Muscle of arm (tissue), 14 donors: ENCODE measurements at places on chromosomes 1 and 21. TPM values are rescaled to one million over a fixed set of nuclear protein-coding genes. Genes with fewer than 3 reads are reported as not detected.

DNA sequence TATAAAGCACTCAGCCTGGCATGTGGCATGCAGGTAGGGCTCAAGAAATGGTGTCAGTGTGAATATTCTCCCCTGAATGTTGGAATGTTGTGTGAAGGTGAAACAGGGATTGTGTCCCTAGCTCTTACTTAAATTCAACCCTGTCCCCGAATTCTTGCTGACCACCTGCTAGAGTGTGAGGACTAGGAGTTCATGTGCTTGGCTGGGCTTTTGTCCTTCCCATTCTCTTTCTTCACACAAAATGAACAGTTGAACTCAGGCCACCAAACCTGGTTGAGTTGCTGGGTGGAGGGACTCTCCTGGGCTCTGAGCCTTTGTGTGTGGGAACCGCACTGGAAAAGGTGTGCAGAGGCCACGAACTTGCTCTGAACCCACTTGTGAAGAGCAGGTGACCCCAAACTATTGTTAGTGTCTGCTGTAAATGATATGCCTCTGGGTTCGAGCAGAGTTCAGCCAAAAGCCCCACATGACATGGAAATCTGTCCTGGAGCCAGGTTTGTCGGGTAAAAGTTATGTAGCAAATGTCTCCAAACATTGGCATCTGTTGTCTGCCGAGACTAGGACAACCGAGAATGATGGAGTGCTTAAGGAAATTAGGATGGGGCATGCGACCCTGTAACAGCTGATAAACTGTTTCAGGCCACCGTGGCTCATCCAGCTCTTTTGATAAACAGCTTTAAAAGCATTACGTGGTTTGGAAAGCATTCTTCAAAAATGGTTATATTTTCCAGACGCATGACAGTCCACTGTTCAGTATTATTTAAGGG, 144.2 kb downstream of the DHRS3 start:
- DNase-seq = peak; percentile 78

GRCh38 chr1:104182251-104182650, 432.6 kb downstream of the AMY1C start:
- DNase-seq = no peak

Gene TATDN3
- 11.6 TPM for polyA plus RNA-seq

DNA sequence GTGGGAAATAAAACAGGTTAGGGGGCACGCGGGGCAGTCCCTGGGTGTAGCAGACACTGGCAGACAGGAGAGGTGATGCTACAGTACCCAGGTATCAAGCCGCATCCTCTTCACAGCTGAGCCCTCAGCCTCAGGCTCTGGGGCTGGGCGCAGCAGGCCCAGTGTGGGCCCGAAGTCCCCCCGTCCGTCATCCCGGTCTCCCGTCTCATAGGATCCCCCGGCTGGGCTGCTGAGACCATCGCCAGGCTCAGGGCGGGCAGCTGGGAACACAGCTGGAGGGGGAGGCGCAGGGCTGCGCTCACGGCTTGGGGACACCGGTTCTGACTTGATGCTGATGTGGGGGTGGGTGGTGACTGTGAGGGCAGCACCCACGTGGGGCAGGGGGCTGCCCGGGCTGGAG, 32.7 kb downstream of the MEF2D start:
- DNase-seq = no peak

- DNase-seq = no peak
Observed at GRCh38 chr1:2198571-2198970, 4.0 kb upstream of the FAAP20 start.

Gene JAM2
- polyA plus RNA-seq = 44.3 TPM

- no peak for DNase-seq
Observed at GRCh38 chr1:2791027-2791760, 10.3 kb downstream of the TTC34 start.

Gene LPAR3
- 1.7 TPM for polyA plus RNA-seq

GRCh38 chr1:38512789-38513188, 346.8 kb downstream of the RRAGC start:
- no peak for DNase-seq

Gene COL11A1
- polyA plus RNA-seq = 126 TPM

GRCh38 chr1:32774464-32774808, 42.7 kb downstream of the YARS1 start:
- no peak for DNase-seq

- DNase-seq = no peak
Observed at GRCh38 chr1:36628804-36629203, 146.1 kb upstream of the CSF3R start.

Gene C4BPB
- not detected for polyA plus RNA-seq

- peak; percentile 26 for DNase-seq
Observed at GRCh38 chr1:241639623-241640148, 483 bp downstream of the CHML start.

Gene FAM72C
- polyA plus RNA-seq = not detected

GRCh38 chr1:65992165-65992821, 199.6 kb downstream of the PDE4B start:
- no peak for DNase-seq

DNA sequence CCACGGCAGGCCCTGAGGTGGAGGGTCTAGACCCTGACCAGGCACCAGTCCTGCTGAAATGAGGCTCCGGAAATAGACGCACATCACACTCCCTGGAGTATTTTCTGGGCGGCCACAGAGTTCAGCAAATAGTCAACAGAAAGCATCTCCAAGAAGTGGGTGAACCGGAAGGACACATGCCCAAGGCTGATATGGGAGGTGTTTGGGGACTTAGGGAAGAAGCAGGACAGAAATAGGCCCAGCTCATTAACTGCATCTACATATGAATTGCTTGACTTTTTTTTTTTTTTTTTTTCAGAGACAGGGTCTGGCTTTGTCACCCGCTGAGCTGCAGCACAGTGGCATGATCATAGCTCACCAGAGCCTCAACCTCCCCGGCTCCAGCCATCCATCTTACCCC, 36.5 kb upstream of the GPR157 start:
- DNase-seq = no peak

DNA sequence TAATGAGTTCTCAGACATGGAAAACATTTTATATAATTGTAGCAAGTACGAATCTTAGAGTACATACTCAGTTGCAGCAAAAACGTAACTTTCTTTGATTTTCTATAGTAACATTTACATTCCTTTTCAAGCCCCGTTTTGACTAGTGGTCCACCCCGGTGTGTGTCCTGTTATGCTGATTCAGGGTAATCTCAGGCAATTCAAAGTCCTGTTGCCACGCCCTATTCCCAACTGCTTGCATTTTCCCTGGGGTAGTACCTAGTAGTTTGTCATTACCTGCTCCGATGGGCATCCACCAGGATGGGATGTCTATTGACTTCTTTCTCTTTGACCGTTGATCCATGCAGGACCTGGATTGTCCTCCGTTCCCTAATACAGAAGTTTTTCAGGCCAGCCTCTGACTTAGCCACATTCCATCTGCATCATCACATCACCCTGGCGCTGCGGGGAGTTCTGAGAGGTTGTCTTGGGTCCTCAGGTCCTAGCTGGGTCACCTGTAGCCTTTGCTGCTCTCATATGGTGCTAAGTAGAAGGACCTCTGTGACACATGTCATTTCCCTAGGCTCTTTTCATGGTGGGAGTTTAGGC, 15.0 kb upstream of the FCAMR start:
- no peak for DNase-seq

DNA sequence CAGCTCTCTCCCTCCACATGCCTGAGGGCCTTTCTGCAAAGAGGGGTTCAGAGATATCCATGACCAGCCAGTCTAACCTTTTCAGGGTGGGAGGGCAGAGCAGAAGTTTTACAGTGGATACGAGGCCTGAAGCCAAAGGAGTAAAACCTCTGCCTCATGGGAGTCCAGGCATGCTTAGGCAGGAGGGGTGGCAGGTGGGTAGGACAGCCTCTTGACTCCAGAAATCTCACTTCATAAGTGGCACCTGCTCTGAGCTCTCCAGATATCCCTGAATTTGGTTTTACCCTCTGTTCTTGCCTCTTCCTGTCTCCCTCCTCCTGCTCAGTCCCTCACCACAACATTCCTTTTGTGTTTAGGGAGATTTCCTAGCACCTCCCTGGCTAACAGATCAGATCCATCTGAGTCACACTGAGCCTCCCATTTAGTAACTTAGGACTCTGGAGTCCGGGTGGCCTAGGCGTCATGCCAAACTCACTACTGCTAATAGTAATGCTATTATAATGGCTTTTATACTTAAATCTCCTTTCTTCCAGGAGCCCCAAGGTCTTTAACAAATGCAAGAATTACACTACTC, 201.0 kb downstream of the HS2ST1 start:
- no peak for DNase-seq

Gene NEXN
- polyA plus RNA-seq = 350 TPM

Gene TMOD4
- polyA plus RNA-seq = 60.1 TPM

Gene CLDN14
- polyA plus RNA-seq = not detected

DNA sequence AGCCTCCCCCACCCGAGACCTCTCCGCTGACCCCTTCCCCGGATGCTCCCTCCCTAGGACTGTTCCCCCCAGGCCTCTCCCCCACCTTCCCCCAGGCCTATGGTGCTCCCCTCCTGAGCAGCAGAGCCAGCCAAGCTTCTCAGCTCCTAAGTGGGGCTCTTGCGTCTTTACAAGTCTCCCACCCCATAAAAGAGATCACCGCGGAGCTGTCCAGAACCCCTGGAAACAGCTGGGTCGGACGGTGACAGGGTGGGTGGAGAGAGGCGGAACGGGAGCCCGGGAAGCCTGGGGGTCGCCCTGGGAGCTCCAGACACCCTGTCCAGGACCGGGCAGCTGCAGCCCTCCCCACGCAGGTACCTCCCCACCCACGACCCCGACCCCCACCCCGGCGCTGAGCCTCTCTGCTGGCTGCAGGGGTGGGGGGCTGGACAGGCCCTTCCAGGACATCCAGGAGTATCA, 61.2 kb downstream of the WNT9A start:
- DNase-seq = peak; percentile 48

DNA sequence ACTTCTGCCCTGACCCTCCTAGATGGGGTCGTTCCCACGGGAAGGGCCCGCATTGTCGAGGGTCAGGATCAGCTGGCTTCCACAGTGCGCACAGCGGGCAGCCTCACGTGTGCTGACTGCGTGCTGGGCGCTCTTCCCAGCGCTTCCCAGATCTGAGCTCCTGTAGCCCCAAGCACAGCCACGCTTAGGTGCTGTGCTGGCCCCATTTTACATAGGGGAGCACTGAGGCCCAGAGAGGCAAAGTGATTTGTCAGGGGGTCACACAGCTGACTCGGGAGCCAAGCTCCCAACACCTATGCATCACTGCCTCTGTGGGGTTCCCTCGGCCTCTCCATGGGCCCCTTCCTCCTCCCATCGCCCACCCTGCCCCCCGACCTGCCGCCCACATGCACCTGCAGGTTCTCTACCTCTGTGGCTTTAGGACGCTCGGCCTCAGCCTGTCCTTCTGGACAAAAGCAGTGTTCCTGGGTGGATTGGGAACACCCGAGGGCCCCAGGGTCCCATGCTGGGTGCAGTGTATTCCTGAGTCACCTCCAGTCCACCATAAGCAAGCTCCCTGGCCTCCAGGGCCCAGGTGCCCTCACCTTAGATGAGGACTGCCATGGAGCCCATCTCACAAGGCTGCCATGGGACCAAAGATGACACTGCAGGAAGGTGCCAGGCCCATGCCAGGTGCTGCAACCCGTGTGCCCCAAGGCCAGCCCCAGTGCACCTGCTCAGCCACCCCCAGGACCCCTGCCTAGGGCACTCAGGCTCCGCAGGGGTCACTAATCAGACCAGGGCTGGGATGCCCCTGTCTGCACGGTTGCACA, 23.3 kb downstream of the TFF3 start:
- DNase-seq = no peak

DNA sequence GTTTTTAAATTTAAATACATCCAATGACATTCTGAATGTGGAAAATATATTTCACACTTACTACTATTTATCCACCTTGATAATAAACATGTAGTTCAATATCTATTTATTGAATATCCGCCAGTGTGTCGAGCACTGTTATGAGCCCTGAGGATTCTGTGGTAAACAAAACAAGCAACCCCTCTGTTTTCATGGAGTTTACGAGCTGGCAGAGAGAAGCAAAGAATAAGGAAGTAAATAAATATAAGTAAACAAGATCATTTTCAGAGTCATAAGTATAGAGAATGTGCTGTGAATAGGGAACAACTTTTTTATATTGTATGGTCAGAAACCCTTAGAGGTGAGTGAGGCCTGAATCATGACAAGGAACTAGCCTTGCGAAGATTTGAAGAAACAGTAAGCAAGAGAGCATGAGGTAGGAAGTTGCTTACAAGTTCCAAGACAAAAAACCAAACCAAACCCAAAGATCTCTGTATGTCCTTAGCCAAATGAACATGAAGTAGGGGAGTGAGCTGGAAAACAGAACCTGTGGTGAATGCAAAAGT, 6.4 kb upstream of the SERBP1 start:
- no peak for DNase-seq

DNA sequence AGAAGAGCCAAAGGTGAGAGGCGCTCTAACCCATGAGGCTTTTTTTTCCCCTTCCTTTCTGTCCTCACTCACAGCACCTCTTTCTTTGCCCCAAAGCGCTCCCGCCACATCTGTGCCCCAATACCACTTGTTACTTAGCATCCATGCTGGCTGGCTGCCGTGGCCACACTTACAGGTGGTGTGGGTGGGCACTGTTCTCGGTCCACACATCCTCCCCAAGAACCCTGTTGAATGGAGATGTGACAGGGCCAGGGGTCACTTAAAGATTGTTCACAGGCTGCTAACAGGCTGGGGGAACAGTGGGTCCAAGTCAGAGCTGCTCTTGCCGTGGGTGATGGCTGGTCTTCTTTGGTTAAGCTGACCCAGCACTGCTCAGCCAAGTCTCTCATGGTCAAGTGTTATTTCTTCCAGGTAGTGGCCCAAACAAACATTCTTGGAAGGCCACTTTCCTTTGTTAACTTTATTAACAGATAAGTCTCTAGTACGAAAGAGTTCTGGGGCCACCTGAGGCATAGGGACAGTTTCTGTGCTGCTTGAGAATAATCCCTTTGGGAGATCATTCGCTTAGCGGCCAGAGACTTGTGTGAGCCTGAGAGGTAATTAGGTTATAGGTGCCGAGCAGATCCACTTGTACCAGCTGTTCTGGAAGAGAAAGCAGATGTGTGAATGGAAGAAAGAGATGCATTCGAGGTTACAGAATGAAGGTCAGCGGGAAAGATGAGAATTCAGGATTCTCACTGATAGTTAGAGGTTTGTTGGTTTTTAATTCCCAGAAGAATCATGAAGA, 62.6 kb upstream of the IRF2BP2 start:
- no peak for DNase-seq

- no peak for DNase-seq
Observed at GRCh38 chr21:44526096-44526997, 13.6 kb downstream of the KRTAP10-1 start.

Gene OR2M3
- polyA plus RNA-seq = not detected

Gene SYT6
- 0.97 TPM for polyA plus RNA-seq

Gene CHD5
- polyA plus RNA-seq = 1.5 TPM

DNA sequence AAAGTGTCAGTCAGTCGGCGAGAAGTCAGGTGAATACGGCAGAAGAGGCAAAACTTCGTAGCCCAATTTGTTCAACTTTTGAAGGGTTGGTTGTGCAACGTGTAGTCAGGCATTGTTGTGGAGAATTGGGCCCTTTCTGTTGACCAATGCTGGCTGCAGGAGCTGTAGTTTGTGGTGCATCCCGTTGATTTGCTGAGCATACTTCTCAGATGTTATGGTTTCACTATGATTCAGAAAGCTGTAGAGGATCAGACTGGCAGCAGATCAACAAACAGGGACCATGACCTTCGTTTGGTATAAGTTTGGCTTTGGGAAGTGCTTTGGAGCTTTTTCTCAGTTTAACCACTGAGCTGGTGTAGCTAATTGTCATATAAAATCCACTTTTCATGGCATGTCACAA, 190.2 kb upstream of the ADAMTS5 start:
- no peak for DNase-seq

Gene DHDDS
- 28.3 TPM for polyA plus RNA-seq
